ENCODE measurements at places on chromosomes 5 and 9. TPM values are rescaled to one million over a fixed set of nuclear protein-coding genes. Genes with fewer than 3 reads are reported as not detected.

TMEM252 gene
- total RNA-seq, result not detected

CDH9 gene
- total RNA-seq, result not detected

FOXD4L6 gene
- not detected for total RNA-seq

DNA sequence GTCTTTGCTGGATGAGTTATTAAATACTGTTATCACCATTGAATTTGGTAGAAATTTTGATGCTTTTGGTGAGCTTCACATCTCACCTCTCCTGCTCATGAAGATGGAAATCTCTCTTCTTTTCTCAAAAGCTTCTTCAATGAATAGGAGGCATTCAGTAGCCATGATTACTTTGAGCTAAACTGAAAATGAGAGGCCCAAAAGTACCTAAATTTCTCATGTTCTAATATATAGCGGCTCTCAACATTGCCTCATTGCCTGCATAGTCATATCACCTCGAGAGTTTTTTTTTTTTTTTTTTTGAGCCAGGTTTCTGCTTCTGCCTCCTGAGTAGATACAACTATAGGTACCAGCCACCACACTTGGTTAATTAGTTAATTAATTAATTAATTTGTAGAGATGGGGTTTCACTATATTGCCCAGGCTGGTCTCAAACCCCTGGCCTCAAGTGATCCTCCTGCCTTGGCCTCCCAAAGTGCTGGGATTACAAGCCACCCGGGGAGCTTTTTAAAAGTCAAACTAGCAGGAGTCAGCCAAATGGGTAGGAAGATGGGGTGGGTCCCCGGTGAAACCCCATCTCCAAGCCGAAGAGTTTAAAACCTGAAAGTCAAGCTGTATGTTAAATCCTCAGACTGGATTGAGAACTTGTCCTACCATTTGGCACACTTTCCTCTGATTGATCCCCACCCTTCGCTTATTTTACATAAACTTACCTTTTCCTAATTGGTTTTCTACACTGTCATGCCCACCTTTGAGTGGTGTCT lies 169.0 kb downstream of the DOCK2 start:
- peaks cover 55% of the 10 kb centered on the region for H3K4me1 ChIP-seq
- H3K4me3 ChIP-seq, result peak overlapping the region; percentile 39
- peak overlapping the region; percentile 87 for H3K27ac ChIP-seq
- no peak for DNase-seq
- no peaks in the 10 kb centered on the region for H3K27me3 ChIP-seq

GRCh38 chr5:66248874-66249273 lies 104.8 kb downstream of the SREK1 start:
- H3K4me1 ChIP-seq, result no peaks in the 10 kb centered on the region
- no peak for DNase-seq
- no peaks in the 10 kb centered on the region for H3K36me3 ChIP-seq
- no peak overlapping the region for H3K27ac ChIP-seq
- H3K4me3 ChIP-seq, result no peak overlapping the region

- H3K27ac ChIP-seq, result no peak overlapping the region
- H3K27me3 ChIP-seq, result no peaks in the 10 kb centered on the region
- H3K4me3 ChIP-seq, result no peak overlapping the region
- no peak for DNase-seq
- no peaks in the 10 kb centered on the region for H3K4me1 ChIP-seq
These were observed 95.7 kb downstream of the HOMER1 start for GRCh38 chr5:79418276-79418675.

DNA sequence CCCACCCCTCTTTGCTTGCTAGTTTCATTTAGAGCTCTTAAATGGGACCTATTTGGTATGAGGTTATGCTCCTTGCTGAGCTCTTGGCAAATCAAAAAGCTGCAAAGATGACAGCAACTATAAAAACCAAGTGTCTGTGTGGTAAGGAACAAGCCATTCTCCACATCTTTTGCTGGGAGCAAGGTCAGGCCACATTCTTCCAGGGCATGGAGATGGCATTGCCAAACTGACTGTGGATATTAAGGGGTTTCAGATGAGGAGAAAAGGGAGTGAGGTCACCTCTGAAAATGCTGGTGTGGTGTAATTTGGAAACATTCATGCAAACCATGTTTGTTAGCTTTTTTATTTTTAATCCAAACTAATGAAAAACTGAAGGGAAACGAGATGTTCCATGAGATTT lies 218.8 kb upstream of the IL12B start:
- no peaks in the 10 kb centered on the region for H3K4me1 ChIP-seq
- no peak overlapping the region for H3K27ac ChIP-seq
- H3K27me3 ChIP-seq, result peaks cover 1% of the 10 kb centered on the region

- no peaks in the 10 kb centered on the region for H3K36me3 ChIP-seq
- DNase-seq, result no peak
- no peak overlapping the region for H3K4me3 ChIP-seq
- no peaks in the 10 kb centered on the region for H3K27me3 ChIP-seq
- no peaks in the 10 kb centered on the region for H3K4me1 ChIP-seq
- no peak overlapping the region for H3K27ac ChIP-seq
These were observed 437.5 kb downstream of the TMEM232 start for GRCh38 chr5:110288766-110289511.

DNA sequence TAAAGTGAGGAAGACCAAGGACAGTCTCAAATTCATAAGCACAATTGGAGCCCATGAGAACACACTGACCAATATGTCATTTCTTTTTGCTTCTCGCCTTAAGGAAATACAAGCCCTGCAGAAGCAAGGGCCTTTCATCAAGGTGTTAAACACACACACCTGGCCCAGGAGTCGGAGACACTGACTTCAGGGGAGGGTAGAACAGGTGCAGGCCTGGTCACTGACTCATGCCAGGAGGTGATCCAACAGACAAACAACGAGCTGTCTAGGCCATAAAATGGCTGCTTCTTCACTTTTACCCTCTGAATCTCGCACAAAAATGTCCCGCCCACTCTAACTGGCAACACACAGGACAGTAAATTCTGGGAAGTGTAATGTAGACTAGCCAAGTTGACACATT lies 62.7 kb downstream of the RGMB start:
- H3K27ac ChIP-seq, result no peak overlapping the region
- H3K27me3 ChIP-seq, result no peaks in the 10 kb centered on the region
- no peaks in the 10 kb centered on the region for H3K4me1 ChIP-seq
- no peak for DNase-seq
- no peaks in the 10 kb centered on the region for H3K36me3 ChIP-seq

- no peak overlapping the region for H3K27ac ChIP-seq
- H3K4me1 ChIP-seq, result peaks cover 36% of the 10 kb centered on the region
- no peak overlapping the region for H3K4me3 ChIP-seq
- peaks cover 2% of the 10 kb centered on the region for H3K27me3 ChIP-seq
- no peak for DNase-seq
These were observed 80.1 kb downstream of the NLN start for GRCh38 chr5:65802080-65802479.

GRCh38 chr5:176959051-176959450 lies 47.5 kb downstream of the UIMC1 start:
- no peaks in the 10 kb centered on the region for H3K27me3 ChIP-seq
- H3K27ac ChIP-seq, result no peak overlapping the region
- H3K36me3 ChIP-seq, result peaks cover 20% of the 10 kb centered on the region
- no peak overlapping the region for H3K4me3 ChIP-seq

GRCh38 chr5:172144931-172145869 lies 42.8 kb downstream of the STK10 start:
- H3K4me3 ChIP-seq, result no peak overlapping the region
- DNase-seq, result no peak
- H3K27ac ChIP-seq, result peak overlapping the region; percentile 61
- H3K27me3 ChIP-seq, result no peaks in the 10 kb centered on the region
- peaks cover 5% of the 10 kb centered on the region for H3K36me3 ChIP-seq
- H3K4me1 ChIP-seq, result peaks cover 84% of the 10 kb centered on the region

- H3K4me1 ChIP-seq, result no peaks in the 10 kb centered on the region
- H3K4me3 ChIP-seq, result no peak overlapping the region
- peaks cover 7% of the 10 kb centered on the region for H3K27me3 ChIP-seq
- no peak for DNase-seq
These were observed 244.0 kb downstream of the YTHDC2 start for GRCh38 chr5:113757508-113757907.

GRCh38 chr5:157469687-157470086 lies 9.7 kb downstream of the NIPAL4 start:
- H3K27ac ChIP-seq, result no peak overlapping the region
- H3K4me1 ChIP-seq, result peaks cover 11% of the 10 kb centered on the region
- no peak for DNase-seq
- no peak overlapping the region for H3K4me3 ChIP-seq
- no peaks in the 10 kb centered on the region for H3K27me3 ChIP-seq

All from activated CD4-positive, alpha-beta memory T cell treated with anti-CD3 and anti-CD28 coated beads for 36 hours (primary cell).